Activated CD8-positive, alpha-beta memory T cell treated with anti-CD3 and anti-CD28 coated beads for 4 hours (primary cell): ENCODE measurements at places on chromosomes 16 and 17.

- no peak for DNase-seq
These were observed 252.6 kb upstream of the KCNJ16 start for GRCh38 chr17:69822314-69822875.

DNA sequence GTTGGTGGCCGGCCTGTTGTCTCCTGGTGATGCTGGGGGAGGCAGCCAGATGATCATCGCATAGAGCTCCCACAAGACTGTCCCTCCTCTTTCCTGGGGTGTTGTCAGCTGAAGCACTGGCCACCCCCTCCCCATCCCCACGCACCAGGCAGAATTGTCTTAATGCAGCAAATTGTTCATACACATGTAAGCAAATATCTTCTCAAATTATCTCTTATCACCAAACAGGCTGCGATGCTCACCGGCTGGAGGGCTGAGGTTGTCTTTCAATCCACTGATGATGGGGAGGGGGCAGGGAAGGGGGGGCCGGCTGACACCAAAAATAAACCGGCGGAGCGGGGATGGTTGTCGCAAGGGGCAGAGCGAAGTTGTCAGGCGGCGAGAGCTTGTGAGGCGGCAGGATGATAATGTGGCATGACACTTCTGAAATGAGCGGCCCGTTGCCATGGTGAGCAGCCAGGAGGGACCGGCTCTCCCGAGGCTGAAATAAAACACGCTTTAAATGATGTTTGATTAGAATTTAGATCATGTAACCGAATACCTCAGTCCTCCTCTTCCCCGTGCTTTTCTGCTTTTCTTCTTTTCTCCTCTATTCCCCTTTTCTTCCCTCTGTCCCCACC is 59.8 kb downstream of the MRM1 start:
- DNase-seq = no peak

- no peak for DNase-seq
These were observed 75.3 kb downstream of the KSR1 start for GRCh38 chr17:27531469-27531961.

DNA sequence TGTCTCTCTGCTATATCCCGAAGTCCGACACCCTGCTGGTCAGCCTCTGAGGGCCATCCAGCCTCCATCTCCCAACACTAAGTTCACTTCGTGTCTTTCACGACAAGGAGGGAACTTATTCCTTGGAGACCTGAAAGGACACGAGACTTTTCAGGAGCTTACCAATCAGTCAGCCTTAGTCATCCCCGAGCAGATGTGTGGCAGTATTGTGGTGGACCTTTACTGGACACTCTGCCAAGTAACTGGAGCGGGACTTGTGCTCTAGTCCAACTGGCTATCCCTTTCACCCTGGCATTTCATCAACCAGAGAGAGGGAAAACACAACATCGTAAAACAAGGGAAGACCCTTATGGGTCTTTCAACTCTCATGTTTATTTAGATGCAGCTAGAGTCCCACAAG is 87.1 kb downstream of the EMP2 start:
- DNase-seq = no peak

DNA sequence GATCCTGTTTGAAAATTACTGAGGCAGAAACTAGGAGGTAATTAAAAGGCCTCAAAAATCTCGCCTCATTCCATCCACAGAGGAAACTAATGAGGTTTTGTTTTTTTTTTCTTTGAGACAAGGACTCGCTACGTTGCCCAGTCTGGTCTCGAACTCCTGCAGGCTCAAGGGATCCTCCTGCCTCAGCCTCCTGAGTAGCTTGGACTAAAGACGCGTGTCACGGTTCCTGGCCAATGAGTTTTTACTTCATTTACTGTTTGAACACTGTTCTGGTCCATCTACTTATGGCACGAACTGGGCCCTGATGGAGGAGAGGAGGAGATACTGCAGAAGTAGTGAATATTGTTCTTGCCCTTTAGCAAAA is 600 bp upstream of the BLTP2 start:
- no peak for DNase-seq

DNA sequence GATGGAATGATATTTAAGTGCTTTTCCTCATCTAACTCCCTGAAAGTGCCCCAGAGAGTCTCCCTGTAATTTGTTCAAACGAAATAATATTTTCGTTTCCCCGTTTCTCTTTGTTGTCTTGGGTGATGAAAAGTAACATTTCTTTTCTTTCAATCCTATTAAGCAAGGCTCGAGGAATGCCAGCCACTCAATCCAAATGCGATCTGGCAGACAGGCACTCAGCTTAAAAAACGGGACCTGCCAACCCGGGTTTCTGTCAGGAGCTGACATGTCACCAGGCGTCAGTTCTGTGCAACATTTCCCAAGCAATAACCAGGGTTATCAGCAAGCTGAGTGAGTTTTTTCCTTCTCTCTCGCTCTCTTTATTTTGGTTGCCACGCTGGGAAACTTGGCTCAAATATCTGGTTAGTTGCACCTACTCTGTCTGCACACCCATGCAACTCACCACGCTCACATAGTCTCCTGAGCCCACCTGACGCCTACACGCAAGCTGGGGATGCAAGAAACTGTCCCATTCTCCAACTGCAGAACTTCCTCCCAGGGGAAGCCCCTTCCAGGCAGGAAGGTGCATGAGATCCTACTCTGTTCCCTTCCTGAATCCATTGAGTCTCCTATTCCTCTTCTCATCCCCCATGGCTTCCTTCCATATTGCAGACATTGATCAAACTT is 208.2 kb downstream of the C16orf78 start:
- no peak for DNase-seq

DNA sequence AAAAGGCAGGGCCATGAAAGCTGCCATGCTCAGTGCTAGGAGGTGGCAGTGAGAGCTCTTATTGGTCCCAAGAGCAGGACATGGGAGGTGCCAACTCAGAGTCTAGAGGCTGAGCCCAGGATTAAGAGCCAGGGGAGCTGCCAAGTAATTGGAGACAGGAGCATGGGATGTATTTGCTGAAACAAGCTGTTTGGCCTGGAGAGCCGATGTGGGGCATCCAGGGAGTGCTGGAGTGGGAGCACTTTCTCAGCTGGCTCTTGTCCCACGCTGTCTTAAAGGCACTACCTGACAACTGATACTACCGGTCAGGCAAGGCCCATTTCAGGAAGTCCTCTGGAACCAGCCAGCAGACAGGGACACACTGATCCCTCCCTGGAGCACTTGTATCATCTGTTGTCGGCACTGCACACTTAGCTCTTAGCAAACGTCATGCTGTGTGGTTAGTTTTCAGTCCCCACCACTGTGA is 19.3 kb downstream of the ANKFN1 start:
- DNase-seq = no peak

- DNase-seq = no peak
These were observed 9.6 kb downstream of the VPS4A start for GRCh38 chr16:69320740-69321073.

GRCh38 chr17:74865504-74866197 is 6.0 kb upstream of the GRIN2C start:
- no peak for DNase-seq

DNA sequence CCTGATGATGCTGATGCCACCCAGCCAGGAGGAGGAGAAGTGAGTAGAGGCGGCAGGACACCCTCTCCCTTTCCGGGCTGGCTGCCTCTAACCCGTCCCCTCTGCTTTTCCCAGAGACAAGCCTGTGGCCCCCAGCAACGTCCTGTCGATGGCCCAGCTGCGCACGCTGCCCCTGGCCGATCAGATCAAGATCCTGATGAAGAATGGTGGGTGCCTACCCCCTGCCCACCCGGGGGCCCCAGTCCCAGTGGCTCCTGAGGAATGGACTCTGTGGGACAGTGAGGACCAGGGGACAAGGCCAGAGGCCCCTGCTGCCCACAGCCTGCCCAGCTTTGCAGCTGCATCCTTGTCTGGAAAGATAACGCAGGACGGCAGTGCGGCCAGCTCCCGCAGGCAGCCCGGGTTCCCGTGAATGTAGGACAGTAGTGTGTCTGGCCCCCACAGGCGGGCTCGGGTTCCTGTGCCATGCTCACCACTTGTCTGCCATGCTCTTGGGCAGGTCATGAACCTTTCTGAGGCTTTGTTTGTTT is 19.9 kb downstream of the POLR3E start:
- no peak for DNase-seq

DNA sequence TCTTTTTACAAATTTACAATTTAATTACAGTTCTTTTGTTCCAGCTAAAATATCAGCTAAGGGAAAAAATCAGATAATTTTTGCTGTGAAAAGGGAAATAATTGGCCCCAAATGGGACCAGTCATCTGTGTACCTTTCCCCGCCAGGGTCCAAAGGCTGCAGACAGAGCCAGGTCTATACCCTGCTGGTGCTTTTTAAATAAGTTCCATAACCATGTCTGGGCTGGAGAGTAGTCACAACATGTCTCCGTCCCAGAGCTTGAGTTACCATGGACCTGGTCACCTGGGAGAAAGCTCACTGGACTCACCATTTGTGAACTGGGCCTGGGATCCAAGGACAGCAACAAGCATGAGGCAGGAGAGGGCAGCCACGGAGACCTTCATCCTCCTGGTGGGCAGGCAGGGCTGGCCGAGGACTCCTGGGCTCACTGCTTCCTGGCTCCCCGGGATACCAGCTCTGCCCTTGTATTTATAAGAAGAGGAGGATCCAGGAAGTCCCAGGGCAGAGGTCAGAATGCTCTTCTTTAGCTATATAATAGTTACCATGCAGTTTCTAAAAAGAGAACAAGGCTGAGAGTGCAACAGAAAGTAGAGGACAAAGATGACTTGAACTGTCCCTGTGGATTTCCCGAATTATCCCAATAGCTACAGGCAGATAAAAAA is at the start of gene CCL15:
Gene CCL15 (minus strand): TSS at position 444 of the 662 bp plus-strand sequence. CDS start 61 bp downstream, at position 383.
- no peak for DNase-seq

DNA sequence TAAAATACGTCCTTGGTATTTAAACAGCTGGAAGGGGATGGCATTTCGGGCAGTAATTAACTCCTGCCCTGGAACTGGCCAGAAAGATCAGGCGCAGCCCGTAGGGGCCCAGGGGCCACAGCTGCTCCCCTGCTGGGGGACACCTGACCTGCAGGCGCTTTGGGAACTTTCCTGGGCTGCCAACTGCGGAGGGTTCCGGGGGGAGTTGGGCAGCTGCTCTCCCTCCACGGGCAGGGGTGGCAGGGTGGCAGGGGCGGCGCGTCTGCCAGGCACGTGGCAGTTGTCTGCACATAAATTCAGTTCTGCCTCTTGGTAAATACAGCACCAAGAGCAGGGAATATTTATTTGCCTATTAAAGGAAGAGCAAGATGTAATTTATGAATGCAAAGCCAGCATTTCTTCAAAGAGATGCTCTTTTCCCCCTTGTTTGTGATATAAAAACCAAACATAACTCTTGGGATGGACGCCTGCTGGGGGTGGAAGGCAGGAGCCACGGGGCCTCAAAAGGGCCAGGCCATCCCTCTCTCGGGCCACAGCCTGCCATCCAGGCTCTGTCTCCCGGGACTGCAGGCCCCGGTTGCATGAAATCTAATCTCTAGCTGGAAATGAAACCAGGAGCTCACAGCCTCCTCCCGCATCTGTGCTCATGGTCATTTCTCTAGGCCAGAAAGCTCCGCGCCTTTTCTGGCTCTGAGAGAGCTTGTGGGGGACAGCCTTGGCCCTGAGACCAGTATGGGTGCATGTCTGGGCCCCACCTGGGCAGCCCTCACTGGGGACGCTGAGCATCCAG is 29.9 kb upstream of the CHMP6 start:
- DNase-seq = no peak

GRCh38 chr16:23502466-23502865 is 7.8 kb downstream of the GGA2 start:
- DNase-seq = no peak

DNA sequence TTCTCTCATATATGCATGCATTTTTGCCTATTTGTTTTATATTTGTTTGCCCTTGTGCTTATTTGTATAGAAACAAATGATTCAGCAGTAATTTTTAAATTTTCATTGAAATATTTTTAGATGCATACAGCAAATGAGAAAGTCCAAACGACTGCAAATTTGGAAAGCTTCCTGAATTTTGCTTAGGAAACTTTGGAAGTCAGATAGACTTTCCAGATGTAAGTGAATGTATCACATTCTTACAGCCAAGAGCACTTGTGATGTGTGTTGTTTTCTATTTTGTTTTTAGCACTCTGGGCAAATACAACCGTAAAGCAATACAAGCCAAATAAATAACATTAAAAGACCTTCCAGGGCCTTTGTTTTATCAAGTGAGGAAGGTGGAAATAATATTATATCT is 680.8 kb upstream of the CDH8 start:
- DNase-seq = no peak

DNA sequence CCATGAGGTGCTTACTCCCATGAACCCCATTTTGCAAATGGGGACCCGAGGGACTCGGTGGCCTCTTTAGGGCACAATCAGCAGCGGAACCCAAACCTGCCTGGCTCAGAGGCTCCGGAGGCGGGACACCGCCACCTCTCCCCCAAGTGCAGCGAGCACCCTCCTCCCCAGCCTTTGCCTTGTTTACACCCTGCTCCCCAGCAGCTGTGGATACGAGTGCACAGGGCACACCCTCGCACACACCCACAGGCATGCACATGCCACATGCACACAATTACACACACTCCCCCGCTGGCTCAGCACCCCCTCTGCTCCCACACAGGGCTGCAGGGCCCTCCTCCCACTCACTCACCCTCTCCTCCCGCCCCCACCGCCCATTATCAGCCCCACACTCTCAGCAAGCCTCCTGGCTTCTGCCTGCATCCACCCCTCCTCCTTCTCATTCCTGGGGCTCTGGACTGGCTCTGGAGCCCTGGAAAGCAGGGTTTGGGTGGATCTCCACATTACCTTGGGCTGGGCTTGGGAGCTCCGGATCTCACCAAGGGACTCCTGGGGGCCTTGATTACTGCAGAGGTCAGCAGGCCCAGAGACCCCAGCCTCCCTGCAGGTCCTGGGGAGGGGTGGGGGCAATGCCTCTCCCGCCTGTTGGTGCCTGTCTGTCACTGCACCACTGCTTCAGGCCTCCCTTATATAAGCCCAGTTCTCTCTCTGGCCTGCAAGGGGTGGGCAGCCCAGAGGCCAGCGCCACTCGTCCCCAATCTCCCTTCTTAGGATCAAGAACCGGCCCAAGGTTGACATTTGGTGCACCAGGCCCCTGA is 6.4 kb downstream of the PDK2 start:
- DNase-seq = no peak

- no peak for DNase-seq
These were observed 4.6 kb upstream of the AKTIP start for GRCh38 chr16:53507464-53508179.
